Ascending aorta (tissue), 2 donors: ENCODE measurements at places on chromosomes 7 and 10.

DNA sequence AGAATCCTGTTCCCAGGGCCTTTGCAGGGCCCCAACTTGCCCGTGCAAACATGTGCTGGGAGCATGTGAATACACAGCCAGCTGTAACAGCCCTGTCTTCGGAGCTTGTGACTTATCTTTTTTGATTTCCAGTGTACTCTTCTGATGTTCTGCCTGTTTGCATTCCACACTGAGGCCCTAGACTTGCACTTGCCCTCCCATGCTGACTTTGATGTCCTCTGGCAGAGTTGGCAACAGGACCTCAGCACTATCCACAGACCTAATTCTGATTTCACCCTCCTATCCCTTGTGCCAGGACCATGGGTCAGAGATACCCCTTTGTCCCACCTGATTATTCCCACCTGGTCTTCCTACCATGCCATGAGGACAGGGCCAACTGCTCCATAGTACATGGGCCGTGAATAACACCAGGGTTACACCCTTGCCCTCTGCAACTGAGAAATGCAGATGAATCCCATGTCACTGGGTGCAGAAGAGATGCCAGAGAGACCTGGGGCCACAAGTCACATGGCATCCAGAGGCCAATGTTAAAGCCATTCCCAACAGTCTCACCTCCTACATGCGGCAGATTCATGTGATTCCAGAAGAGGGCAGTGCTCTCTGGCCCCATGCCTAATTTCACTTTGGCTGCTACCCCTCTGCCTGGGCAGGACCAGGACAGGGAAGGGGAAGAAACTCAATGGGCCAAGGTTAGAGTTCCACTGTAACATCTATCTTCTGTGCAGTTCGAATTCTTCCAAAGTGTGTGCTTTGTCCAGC lies 43.0 kb downstream of the SCRN1 start:
- DNase-seq: no peak

GRCh38 chr7:123041101-123041500 lies 45.6 kb upstream of the TAS2R16 start:
- no peak for DNase-seq

DNA sequence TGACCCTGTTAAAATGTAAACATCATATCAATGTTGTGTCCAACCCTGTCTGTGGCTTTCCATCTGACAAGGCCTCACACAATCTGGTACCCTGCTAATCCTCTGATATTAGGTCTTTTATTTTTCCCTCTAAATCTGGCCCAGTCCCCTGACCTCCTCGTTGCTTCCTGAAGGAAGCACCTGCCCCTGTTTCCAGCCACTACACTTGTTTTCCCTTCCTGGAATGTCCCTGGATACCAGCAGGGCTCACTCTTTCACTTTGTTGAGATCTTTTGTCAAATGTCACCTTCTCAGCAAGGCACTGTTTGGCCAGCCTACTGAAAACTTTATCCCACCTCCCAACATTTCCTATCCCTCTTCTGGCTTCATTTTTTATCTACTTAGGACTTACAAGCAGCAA lies 2.1 kb downstream of the SAMD9L start:
- DNase-seq: no peak

DNA sequence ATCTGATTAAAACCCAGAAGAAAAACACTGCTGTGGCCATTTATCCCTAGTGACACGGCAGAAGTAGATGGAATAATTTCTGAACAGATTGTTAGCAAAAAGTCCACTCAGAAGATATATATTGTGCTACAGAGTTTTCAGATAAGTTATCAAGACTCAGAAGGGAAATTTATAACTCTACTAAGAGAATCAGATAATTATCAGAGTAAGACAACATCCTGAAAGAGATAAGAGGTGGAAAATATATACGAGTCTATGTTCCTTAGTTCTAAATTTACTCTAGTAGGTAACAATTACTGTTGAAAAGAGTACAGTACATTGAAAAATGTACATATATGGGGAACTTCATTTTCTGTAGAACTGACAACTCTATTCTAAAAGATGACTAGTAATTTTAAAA lies 176.7 kb downstream of the GNAI1 start:
- DNase-seq: no peak
